Hepatocyte (in vitro differentiated cells): ENCODE measurements at places on chromosomes 16 and 17. TPM values are rescaled to one million over a fixed set of nuclear protein-coding genes. Genes with fewer than 3 reads are reported as not detected.

The ELMO3 gene
- polyA plus RNA-seq, result 14.5 and 18.3 TPM in 2 replicates

The KRT37 gene
- polyA plus RNA-seq, result not detected in 2 replicates

The RRAD gene
- polyA plus RNA-seq, result 16.3 and 27.6 TPM in 2 replicates

The PTX4 gene
- polyA plus RNA-seq, result not detected in 2 replicates

The PAGR1 gene
- polyA plus RNA-seq, result 48.5 and 53.4 TPM in 2 replicates

The GNG13 gene
- polyA plus RNA-seq, result not detected in 2 replicates

The SLC43A2 gene
- polyA plus RNA-seq, result 9.8 and 10.2 TPM in 2 replicates

The FN3K gene
- 12.8 and 13.7 TPM in 2 replicates for polyA plus RNA-seq

The SLC12A3 gene
- polyA plus RNA-seq, result not detected in 2 replicates

DNA sequence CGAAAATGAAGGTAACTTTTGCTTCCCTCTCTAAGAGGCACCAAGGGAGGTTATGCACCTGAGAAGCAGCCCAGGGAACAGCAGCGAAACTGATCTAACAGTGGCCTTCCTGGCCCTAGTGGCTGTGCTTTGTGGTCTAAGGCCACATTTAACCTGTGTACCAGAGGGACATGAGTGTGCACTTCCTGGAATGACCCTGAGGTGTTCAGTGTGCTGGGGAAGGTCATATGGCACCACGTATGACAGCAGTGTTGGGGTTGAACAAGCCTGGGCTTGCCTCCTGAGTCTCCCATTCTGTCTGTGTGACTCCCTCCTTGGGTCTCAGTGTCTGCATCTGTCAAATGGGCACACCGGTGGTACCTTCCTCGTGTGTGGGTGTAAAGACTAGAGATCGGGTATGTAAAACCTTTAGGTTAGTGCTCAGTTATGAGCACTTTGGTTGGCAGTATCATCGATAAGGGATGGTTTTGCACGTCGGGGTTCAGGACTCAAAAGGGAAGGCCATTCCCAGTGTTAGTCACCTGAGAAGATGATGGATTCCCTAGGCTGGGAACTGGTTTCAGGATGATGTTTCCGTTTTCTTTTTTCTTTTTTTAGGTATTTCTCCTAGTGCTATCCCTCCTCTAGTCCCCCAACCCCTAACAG is 31.9 kb downstream of the PLCG2 start:
- no peak for DNase-seq

DNA sequence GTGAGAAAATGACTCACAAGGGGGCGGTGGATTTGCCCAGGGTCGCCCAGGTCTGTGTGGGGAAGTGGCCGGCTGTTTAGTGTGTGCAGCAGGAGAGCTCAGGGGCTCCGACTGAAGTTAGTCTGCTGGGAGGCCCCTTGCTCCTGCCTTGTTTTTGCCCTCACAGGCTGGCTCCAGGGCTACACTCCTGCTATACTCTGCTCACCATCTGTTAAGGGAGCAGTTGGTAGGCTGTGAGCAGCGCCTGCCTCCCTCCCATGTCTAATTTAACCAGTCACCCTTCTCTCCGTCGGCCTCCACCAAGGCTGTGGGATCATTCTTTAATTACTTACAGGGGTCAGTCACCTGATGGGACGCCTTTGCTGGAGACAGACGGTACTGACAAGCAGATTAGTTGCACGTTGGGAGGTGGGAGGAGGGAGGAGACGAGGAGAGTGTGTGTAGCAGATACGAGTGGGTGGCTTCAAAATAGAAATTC is 35.5 kb downstream of the KSR1 start:
- DNase-seq, result peak; percentile 26

- no peak for DNase-seq
Observed at GRCh38 chr17:80681215-80681614, 136.6 kb downstream of the RPTOR start.

GRCh38 chr17:7328840-7329373 is at the start of gene NEURL4:
NEURL4 (minus strand) TSS chr17:7329335; CDS start chr17:7329312, 23 bp downstream.
- DNase-seq, result no peak

DNA sequence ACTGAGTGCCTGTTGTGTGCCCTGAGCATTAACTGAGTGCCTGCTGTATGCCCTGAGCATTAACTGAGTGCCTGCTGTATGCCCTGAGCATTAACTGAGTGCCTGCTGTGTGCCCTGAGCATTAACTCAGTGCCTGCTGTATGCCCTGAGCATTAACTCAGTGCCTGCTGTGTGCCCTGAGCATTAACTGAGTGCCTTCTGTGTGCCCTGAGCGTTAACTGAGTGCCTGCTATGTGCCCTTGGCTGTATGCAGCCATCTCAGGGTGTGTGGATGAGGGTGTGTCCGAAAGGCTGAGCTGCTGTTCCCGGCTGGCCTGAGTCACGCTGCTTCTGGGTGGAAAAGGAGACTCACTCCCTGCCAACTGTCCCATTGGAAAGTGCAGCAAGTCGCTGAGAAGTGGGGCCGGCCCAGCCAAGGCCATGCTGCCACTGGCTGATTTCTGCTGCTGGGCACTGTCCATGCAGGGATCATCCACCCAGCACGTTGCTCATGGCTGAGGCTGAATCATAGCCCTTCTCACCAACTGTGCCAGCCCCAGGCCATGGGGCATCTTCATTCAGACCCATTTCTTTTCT is 113.8 kb downstream of the OR1D5 start:
- DNase-seq, result no peak

DNA sequence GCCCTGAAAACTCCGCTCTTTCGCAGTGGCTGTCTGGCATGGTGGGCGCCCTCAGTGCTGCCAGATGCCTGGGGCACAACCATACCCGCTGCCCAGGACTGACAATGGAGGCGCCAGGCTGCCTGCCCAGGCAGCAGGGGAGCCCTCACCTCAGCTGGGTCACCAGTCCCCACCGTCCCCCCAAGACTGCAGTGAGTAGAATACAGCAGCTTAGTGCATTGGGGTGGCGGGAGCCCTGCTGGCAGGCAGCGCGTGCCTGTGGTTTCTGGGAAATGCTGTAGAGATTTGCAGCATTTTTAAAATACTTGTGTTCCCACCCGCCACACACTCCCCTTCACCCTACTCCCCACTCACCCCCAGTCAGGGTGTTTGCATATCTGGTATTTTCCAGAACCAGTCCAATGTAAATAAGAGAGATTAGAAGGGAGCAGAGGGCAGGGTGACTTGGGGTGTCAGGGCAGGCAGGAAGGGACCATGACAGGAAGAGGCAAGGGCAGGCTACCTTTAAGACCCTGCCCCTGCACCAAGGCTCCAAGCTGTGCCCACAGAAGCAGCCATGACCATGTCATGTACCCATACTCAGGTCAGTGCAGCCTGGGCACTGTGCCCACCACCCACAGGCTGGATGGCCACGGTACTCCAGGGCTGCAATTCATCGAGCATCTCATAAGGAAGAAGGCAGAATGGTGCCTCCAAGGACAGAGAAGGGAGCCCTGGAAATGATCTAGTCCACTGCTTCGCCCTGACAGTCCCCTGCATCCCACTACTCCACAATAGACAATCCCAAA is 21.5 kb downstream of the MYO18A start:
- peak; percentile 48 for DNase-seq

DNA sequence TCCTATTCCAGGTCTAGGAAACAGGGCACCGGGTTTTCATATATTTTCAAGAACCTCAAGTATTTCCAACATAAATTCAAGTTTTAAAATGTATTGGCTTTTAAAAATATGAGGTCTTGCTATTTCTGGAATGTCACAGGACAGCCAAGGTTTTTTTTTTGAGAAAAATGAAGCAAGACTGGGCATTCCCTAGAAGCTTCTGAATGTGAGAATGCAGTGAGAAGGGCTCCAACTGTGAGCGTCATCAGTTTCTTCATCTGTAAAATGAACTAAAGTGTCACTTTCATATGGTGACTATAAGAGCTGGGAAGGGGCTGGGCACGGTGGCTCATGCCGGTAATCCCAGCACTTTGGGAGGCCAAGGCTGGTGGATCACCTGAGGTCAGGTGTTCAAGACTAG is 455.8 kb upstream of the MAF start:
- no peak for DNase-seq

- DNase-seq, result no peak
Observed at GRCh38 chr16:75372236-75372856, 61.0 kb downstream of the CFDP1 start.

DNA sequence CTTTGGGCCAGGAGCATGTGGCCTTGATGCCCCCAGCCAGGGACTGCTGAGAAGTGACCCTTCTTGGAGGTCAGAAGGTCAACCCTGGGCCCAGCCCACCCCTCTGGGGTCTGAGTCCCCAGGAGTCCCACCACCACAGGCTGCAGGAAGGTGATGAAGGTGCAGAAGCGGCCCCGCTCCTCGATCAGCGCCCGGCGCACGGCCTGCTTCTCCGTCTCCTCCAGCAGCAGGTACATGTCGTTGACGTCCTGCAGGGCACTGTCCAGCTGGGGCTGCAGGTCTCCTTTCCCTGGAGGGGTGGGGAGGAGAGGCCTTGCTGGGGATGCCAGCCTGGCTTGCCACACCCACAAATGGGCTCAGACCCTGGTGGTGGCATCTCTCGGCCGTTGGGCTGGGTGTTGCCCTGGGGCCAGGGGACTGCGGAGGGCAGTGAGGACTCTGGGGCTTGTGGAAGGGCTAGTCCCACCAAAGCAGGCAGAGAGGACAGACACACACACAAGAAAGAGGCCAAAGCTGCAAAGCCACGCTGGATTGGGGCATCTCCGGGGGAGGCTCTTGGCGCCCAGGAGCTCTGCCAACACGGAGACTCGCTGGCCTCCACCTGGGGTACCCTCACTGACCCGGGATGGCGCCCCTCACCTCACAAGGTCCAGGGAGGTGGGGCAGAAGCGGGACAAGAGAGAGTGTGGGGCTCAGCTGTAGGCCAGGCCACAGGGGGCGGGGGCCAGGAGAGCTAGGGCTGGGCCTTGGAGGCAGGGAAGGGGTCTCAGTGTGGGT is 7.5 kb downstream of the MTSS2 start:
- DNase-seq, result no peak

DNA sequence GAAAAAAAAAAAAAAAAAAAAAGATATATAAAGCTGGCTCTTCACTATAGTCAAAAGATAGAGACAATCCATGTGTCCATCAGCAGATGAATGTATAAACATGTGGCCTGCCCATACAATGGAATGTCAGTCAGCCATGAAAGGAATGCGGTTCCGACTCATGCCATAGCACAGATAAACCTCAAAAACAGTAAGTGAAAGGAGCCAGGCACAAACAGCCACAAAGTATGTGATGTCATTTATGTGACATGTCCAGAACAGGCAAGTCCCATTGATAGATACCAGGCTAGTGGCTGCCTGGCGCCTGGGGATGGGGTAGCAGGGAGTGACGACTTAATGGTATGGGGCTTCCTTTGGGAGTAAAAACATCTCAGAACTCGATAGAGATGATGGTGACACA is 155.7 kb downstream of the CMIP start:
- DNase-seq, result peak; percentile 47

- DNase-seq, result no peak
Observed at GRCh38 chr17:60901806-60902205, 224.2 kb downstream of the BCAS3 start.

DNA sequence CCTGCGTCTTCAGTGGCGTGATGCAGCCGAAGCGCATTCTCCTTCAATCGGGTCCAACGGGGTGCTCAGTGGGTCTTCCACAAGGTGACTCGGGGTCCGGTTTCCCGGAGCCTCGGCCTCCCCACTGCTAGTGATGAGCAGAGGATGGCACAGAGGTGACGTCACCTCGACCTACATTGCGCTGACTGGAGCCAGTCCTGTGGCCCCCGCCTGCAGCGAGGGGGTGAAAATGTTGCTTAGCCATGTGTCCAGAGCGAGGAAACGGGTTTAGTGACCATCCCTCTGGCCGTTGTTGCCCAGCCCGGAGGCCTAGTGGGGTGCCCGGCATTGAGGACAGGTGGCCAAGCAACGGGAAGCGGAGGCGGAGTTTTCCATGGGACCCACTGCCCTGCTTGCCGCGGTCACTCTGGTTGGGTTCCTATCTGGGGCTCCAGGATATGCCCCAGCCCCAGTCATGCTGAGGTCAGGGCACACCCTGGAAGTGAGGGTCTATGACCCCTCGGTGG is 190.6 kb upstream of the CIBAR2 start:
- DNase-seq, result no peak

- DNase-seq, result no peak
Observed at GRCh38 chr16:11354407-11354732, 9.1 kb downstream of the RMI2 start.

DNA sequence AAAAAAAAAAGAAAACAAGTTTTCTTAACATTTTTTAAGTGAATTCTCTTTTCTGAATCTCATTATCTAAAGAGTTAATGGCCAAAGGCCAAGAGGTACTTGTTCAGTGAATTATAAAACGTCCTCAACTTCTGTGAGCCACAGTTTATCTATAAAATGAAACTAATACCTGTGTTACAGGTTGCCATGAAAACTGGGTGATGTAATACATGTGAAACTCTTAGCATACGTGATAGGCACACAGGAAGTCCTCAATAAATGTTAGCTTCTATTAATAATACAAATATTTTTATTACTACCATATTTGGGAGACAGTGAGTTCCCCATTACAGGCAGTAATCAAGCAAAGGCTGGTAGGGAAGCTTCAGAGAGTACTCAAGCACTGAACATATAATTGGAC is 13.5 kb upstream of the INPP5K start:
- DNase-seq, result no peak

DNA sequence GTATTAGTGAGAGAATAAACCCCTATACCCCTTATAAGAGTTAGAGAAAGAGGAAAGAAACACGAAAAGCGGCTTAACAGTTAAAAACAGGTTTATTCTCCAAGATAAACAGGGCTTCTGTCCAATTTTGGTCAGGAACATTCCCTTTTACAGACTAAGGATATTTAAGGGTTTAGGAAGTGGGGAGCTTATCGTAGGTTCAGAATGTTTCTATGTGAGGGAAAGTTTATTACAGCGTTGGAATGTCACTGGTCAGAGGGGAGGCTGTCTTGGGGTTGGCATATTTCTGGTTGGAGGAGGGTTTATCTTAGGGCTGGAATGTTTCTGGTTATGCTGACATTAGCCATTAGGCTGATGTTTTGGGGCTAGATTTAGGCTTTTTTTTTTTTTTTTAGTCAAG is 34.1 kb upstream of the WWOX start:
- no peak for DNase-seq

DNA sequence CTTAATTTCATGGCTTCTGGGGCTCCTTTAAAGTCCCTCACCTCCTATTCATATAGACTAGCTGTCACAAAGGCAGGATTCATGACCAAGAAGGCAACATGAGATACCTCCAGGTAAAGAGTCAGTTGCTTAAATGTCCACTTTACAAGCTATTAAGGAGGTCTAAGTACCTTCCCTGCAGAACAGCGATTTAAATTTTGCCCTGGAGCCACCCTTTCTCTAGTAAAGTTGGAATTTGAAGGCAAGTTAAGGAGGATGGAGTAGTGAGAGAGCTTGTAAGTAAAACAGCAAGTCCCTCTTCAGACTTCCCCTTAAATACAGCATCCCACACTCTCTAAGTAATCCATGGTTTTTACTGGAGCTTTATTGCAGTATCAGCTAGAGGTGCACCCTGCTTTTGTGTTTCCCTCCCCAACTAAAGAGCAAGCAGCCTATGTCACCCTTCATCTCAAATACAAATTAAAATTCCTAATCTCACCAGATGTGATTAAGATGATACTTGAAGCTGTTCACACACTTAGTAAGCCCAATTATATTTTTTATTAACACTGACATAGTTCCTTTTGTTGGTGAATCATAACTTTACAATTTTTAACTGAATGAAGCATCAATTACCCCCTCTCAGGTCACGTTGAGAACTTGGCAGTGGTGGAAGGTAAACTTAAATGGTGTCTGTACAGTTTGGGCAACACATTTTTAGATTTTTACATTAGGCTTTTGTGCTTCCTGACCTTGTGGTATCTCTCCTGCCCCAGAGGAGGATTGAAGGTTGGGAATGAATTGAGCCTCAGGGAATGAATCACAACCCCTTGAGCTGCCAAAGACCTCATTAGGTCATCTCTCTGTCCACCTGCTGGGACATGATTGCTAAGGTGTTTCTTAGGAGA is 108.9 kb downstream of the TANGO6 start:
- no peak for DNase-seq

- no peak for DNase-seq
Observed at GRCh38 chr16:53219371-53219770, 164.6 kb downstream of the CHD9 start.
